Endodermal cell (in vitro differentiated cells): ENCODE measurements at places on chromosomes 1 and 21.

DNA sequence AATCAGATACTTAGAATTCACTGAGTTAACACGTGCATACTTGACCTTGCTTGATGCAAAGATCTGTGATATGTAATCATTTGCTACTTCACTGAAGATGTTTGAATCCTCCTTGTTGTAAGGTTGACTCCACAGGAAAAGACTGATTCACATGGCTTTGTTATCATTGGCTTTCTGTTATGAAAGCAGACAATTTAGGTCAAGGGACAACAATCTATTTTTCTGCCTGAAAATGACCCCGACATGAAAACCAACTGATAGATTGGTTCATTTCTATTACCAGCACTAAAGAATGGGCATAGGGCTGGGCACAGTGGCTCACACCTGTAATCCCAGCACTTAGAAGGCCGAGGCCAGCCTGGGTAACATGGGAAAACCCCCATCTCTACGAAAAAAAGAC is 546.9 kb downstream of the SMYD3 start:
- no peak for DNase-seq

DNA sequence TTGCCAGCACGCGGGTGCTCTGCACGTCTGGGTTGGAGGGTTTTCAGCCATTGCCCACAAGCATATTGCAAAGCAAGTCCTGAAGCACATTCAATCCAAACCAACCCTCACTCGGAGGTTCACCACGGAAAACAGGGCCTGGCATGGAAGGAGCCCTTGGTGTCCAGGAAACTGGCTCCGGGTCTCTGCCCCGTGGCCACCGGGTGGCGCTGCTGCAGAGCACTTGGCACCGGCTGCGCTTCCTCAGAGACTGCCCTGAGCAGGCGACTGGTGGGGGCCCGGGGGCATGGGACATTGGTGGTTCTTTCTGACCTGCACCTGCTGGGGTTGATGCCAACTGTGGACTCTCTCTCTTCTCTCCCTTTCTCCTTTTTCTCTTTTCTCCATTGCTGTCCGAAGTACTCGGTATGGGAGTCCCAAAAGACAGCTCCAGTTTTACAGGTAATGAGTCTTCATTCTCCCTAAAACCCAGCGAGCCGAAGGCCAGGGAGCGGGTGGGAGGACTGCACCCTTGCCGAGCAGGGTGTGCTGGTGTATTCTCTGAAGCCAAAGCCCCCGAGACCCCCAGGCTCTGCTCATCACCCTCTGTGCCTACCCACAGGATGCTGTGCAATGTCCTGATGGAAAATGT is 4.1 kb upstream of the KCNAB2 start:
- DNase-seq, result peak; percentile 89

- peak; percentile 75 for DNase-seq
Measured at GRCh38 chr1:94542088-94542870, 720 bp upstream of the F3 start.

DNA sequence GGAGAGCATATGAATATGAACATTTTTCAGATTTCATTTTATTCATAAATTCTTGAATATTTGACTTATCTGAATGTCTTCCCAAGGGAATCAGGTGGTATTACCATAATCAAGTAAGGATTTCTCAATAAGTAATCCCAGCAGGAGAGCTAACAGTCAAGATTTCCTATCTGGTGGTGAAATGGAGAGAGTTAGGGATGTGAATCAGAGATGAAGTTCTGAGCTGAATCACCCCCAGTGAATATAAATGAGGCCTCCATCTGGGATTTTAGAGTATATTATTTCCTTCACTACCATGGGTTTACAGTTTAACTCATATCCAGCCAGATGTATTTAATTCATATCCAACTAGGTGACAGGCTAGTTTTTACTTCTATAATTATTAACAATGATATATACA is 61.5 kb upstream of the RGS2 start:
- DNase-seq, result no peak

GRCh38 chr1:200526709-200527612 is 93.6 kb downstream of the KIF14 start:
- peak; percentile 61 for DNase-seq

DNA sequence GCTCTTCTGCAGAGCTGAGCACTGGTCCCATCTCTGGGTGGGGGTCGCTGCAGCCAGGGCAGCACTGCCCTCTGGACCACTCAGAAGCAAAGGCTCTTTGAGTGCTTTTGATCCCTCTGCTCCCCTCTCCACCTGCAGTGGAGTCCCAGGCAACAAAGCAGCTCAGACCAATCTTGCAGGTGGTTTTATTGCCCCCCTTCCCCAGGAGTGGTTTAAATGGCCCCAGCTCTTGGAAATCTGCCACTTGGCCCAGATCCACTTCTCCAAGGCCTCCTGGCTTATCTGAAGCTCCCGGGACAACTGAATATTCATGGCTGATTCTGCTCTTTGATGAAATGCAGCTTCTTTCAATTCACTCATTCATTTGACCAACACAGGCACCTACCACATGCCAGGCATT is 2.7 kb downstream of the STUM start:
- no peak for DNase-seq

DNA sequence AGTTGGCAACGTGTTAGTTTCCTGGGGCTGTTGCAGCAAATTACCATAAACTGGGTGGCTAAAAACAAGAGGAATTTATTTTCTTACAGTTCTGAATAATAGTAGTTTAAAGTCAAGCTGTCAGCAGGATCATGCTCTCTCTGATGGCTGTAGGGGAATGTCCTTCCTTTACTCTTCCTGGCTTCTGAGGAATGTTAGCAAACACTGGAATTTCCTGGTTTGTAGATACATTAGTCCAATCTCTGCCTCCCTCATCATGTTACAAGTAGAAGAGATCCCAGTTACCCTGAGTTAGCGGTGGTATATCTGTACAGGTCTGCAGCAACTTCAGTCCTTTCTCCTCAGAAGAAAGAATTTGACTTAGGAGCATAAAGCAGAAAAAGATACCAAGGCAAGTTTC is 2249.1 kb downstream of the NCAM2 start:
- DNase-seq, result no peak

GRCh38 chr1:238377280-238377919 is 486.7 kb upstream of the ZP4 start:
- peak; percentile 65 for DNase-seq

DNA sequence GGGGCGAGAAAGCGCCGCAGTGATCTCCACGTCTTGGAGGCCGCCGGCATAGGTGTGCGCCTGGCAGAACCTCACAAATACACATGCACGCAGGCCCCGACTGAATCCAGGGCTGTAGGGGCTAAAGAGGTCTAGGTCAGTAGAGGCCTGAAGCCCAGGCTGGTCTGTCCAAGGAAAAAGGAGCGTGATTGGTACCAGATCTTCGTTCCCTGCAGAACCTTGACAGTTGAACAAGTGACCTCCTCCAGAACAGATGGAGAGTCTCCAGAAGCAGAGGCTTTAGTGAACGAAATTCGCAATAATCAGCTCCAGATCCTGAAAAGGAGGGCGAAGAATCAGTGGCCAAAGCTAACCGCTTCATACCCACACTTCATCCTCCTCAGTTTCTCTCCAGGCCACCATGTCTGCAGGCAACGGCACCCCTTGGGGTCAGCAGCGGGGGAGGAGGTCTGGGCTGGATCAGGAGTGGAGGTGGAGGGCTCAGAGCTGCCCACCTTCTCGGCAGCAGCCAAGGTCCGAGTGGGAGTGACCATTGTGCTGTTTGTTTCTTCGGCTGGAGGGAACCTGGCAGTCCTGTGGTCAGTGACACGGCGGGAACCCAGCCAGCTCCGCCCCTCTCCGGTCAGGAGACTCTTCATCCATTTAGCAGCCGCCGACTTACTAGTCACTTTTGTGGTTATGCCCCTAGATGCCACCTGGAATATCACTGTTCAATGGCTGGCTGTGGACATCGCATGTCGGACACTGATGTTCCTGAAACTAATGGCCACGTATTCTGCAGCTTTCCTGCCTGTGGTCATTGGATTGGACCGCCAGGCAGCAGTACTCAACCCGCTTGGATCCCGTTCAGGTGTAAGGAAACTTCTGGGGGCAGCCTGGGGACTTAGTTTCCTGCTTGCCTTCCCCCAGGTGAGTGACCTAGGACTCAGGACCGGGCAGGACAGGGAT is 749 bp upstream of the PEX11B start:
- DNase-seq, result peak; percentile 87

- DNase-seq, result no peak
Measured at GRCh38 chr1:70947835-70948234, 99.8 kb downstream of the PTGER3 start.
